ENCODE measurements at places on chromosomes 2 and 18.
A peak's percentile ranks its signal among the peaks of the same experiment; 100 is the strongest.

GRCh38 chr2:121881950-121882349 is 126.5 kb downstream of the TSN start:
- no peak for DNase-seq

GRCh38 chr2:31236433-31237205 is 2.7 kb downstream of the EHD3 start:
- DNase-seq: no peak

GRCh38 chr2:241208058-241208457 is 19.6 kb downstream of the ANO7 start:
- no peak for DNase-seq

GRCh38 chr2:70541481-70542020 is 12.1 kb downstream of the TGFA start:
- peak; percentile 47 for DNase-seq

- peak; percentile 97 for DNase-seq
Observed at GRCh38 chr18:10525697-10526560, at the start of gene NAPG. TSS of gene NAPG (plus strand) at chr18:10526027. CDS start at chr18:10526103, 76 bp downstream.

- DNase-seq: no peak
Observed at GRCh38 chr2:155679647-155680046, 652.9 kb downstream of the NR4A2 start.

GRCh38 chr2:144099340-144099739 is 420.6 kb downstream of the ZEB2 start:
- DNase-seq: no peak

- peak; percentile 29 for DNase-seq
Observed at GRCh38 chr2:144030791-144031190, 489.1 kb downstream of the ZEB2 start.

DNA sequence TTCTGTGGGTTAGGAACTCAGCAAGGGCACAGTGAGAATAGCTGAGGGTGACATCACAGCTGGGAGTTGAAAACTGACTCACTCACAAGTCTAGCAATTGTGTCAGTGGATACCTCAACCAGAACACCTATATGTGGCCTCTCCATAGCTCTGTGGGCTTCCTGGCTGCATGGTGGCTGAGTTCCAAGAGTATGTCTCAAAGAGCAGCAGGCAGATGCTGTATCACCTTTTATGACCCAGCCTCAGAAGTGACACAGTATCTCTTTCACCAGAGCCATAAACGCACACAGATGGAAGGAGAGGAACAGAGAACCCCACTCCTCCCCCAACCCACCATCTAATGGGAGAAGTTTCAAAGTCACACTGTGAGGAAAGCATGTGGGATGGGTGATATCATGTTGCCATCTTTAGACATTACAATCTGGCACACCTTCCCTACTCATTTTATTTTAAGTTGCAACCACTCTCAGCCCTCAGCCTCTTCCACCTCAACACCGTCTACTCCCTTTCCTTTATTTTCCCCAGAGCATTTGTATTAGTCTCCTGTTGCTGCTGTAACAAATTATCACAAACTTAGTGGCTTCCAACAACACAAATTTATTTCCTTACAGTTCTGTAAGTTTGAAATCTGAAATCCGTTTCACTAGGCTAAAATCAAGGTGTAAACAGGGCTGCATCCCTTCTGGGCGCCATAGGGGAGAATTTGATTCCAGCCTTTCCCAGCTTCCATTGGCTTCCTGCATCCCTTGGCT is 134.6 kb upstream of the SPATS2L start:
- DNase-seq: no peak

Data from umbilical cord (tissue), 2 donors.